ENCODE measurements at places on chromosomes 5 and 9.

- no peak for DNase-seq
These were observed 6.2 kb upstream of the PRR7 start for GRCh38 chr5:177440211-177440989.

DNA sequence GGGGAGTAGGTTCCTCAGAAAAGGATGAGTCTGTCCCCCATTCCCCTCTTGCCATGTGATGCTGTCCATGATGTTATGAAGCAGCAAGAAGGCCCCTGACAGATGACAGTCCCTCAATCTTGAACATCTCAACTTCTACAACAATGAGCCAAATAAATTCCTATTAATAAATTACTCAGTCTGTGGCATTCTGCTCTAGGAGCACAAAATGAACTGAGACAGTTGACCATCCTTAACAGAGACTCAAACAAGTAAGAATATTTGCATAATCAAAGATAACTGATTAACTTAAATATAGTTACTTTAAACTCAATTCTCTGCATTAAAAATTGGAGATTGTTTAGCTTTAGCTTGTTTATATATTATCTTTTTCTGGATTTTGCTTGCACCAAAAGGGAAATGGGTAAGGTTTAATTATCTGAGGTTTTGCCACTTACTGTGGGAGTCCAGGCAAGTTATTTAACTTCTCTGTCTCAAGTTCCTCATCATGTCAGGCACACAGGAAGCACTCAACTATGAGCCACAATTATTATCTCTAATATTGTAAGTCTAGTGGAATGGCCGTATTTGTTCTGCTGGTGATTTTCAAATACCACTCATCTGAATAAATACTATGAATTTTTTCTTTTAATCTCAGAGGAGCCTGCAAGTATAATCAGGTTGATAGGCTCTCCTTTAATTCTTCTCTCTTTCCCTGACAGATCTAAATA lies 162.9 kb downstream of the TSSK1B start:
- DNase-seq = no peak

DNA sequence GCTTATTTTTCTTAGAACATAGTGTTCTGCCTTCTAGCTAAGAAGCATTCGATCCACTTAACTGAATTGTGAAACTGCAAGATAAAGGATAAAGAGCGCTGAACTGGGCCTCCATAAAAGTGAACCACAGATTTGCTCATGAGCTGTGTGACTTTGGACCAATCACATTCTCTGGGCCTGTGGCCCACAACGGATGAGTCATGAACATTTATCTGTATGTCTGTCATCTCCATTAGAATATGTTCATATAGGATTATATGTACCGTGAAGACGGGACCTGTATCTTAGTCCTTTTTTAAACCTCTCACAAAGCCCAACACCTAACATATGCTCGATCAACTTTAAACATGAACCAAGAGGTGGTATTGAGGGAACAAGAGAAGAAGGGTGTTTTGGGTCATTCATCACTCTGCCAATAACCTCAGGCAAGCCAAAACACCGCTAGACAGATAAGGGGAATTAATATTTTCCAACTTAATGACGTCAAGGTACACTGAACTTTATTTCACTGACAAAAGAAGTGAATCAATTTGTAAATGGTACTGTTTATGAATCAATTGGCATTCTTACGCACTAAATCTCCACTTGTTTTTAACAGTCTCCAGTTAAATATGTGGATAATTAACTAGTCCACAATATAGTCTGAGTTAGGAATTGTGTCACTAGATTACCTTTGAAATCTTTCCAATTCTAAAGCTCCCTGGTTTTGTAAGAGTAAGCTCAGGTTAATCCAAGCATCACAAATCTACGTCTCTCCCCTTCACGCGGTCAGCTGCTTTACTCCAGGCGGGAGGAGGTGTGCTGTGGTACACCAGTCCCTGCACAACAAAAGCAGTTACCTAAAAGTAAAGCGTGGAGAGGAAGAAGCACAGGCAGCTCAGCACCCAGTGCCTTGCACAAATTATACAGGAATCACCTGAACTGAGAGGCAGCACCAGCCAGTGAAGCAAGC lies 1.6 kb downstream of the TMEM245 start:
- no peak for DNase-seq

GRCh38 chr9:75824816-75825568 lies 65.5 kb upstream of the PCSK5 start:
- DNase-seq = no peak

GRCh38 chr5:68521776-68522175 lies 306.2 kb downstream of the PIK3R1 start:
- no peak for DNase-seq

Data from stimulated activated CD8-positive, alpha-beta memory T cell treated with anti-CD3 and anti-CD28 coated beads, Interleukin-15, amount 100 ng/mL, for 24 hours (primary cell).